ENCODE measurements at places on chromosomes 4 and X. TPM values are rescaled to one million over a fixed set of nuclear protein-coding genes. Genes with fewer than 3 reads are reported as not detected.

GRCh38 chr4:115259642-115260041 lies 146.2 kb upstream of the NDST4 start:
- DNase-seq, result no peak

GRCh38 chr4:15381806-15382338 lies 46.0 kb upstream of the C1QTNF7 start:
- no peak for DNase-seq

GRCh38 chr4:116639070-116639577 lies 446.3 kb downstream of the TRAM1L1 start:
- DNase-seq, result no peak

DNA sequence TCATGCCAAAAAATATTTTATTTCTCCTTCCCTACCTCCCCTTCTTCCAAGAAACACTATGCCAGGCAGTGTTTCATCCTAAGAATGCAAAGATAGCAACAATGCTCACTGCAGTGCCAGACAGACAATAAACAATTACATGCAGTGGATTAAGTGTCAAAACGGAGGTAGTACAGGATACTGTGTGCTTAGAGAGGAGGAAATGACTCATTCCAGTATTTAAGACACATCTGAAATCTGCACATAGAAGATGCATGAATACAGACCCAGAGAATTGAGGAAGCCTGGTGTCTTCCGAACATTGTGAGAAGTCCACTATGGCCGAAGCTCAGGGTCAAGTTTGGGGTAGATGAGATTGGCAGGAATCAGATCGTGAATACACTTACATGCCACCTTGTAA lies 326.4 kb downstream of the PPP3CA start:
- peak; percentile 15 for DNase-seq

DNA sequence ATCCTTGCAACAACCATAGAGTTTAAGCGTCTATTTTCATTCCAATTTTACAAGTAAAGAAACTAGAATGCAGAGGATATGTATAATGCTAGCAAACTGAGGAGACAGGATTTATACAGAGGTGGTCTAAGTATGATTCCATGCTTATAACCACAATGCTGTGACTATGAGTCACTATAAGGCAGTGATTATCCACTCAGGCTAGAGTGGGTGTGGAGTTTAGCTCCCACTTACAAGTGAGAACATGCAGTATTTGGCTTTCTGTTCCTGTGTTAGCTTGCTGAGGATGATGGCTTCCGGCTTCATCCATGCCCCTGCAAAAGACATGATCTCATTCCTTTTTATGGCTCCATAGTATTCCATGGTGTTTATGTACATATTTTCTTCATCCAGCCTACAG lies 41.6 kb upstream of the EDA2R start:
- no peak for DNase-seq

DNA sequence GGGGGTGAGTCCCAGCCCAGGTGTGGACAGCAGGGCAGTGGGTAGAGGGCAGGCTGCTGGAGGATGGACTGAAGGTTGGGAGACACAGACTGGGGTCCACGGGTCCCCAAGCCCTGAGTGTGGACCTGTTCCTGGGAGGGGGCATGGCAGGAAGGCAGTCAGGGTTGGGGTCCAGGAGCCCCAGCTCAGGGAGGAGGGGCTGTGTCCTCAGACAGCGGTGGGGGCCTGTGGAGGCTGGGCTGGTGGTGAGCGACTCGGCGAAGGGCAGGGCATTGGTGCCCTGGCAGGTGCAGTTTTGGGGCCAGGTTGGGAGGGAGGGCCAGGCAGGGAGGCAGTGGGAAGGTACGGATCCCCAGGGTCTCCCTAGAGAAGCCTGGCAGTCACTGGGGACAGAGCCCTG lies 34.0 kb downstream of the DOK7 start:
- DNase-seq, result no peak

The CRMP1 gene
- 17.1 TPM for total RNA-seq

The STPG2 gene
- total RNA-seq, result not detected

The MSX1 gene
- total RNA-seq, result 18.7 TPM

Measured in Daoy (cell line).